ENCODE measurements at places on chromosomes 5 and 9.

DNA sequence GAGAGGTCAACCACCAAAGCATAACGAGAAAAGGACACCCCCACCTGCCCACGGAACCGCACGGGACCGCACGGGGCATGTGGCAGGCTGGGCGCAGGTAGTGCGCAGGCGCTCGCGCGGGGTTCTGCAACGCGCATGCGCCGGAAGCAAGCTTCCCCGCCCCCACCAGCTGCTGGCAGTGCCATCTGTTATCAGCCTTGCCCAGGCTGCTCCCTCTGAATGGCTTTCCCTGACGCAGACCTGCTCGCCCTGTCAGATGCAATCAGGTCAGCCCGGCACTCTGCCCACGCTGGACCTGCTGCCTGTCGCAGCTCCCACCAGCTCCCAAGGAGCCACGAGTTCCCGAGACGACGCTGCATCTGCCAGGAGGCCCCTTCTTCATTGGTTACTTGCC lies 22.8 kb downstream of the PTCH1 start:
- DNase-seq = peak; percentile 41

DNA sequence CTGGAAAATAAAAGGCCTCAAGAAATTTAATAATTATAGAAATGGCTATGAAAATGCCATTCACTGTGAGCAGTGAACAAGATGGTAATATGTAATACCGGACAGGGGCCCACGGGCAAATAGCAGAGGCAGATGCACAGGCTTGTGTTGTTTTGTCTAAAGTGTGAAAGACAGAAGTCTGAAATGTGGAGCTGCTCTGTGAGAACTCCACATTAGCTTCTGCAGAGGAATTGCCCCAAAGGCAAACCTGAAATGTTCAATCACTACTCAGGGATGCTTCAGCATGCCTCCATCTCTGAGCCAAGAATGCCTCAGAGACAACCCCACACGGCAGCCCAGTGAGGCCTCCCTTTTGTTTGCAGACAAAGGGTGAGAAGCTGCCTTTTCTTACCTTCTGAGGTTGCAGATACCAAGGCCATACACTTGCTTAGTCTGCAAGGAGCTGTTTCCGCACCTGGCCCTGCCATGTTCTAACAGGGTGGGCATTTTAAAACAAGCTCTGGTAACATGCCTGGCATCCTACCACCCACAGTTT lies 124.3 kb upstream of the CXCL14 start:
- no peak for DNase-seq

DNA sequence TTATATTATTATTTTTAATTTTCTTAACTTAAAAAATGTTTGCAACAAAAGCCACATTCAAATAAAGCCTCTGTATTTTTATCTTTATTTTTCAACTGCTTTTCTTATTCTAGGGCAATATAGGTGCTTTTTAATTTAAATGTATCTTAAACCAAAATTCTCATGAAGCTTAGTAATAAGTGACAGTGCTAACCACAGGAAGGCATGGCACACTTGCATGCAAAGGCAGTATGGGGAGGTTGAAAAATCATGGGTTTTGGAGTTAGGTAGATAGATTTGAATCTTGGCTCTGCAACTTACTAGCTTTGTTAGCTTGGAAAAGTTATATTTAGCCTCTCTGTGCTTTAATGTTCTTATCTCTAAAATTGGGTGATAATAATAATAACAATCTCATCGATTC lies 458.0 kb downstream of the DMAC1 start:
- DNase-seq = no peak

GRCh38 chr5:159605585-159605984 lies 275.3 kb upstream of the IL12B start:
- no peak for DNase-seq

DNA sequence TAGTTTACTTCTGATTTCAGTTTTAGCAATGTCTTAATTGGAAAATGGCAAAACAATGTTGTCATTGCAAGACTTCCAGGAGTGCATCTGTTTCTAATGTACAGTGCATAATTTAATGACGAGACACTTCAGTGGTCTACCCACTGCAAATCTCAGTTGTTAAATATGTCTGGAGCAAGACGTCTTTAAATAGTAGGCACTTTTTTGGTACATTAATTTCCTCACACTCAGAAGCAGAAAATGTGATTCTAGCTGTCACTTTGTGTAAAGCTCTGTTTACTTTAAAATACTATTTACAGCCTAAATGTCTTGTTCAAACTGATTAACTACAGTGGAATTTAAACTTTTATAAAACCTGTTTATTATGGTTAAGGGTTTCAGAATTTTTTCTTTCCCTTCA lies 815.5 kb downstream of the TLE1 start:
- no peak for DNase-seq

- DNase-seq = no peak
Measured at GRCh38 chr9:136019041-136019680, 58.0 kb upstream of the UBAC1 start.

GRCh38 chr5:38719916-38720315 lies 125.9 kb upstream of the OSMR start:
- DNase-seq = no peak

DNA sequence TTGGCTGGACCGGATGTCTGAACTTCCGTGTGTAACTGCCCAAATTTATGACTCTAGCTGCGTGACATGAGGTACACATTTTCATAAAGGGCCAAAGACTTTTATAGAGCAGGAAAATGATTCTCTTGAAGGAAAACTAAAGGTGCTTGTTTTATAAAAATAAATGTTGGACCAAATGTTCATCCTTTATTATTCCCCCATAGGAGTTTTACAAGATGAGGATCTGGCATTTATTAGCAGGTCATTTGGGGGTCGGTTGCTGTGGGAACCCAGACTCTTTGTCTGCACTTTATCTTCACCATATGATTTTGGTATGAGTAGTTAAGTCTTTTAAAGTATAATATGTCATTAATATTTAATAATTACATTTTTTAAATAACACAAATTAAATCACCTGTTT lies 571.2 kb downstream of the EFNA5 start:
- no peak for DNase-seq

GRCh38 chr9:114487607-114488300 lies 17.5 kb downstream of the WHRN start:
- peak; percentile 62 for DNase-seq

DNA sequence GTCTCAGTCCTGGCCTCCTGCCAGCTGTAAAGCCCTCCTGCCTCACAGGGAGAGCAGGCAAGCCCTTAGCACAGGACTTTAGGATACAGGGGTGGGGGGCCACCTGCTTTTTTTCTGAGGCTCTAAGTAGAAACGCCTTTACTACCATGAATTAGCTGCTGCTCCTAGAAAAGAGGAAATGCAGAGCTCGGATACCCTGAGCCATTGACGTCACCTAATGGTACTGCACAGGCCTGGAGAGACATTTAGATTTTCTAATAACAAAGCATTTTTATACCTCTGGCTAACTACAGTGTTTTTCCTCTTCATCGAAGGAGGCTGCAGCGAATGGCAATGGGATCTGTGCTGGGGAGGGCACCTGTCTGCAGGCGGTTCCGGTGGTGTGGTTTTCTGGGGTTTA lies 137.0 kb downstream of the WDR41 start:
- DNase-seq = no peak

GRCh38 chr5:11146171-11146570 lies 385.1 kb upstream of the DAP start:
- DNase-seq = no peak

- DNase-seq = no peak
Measured at GRCh38 chr5:89133975-89134374, 251.0 kb upstream of the MEF2C start.

DNA sequence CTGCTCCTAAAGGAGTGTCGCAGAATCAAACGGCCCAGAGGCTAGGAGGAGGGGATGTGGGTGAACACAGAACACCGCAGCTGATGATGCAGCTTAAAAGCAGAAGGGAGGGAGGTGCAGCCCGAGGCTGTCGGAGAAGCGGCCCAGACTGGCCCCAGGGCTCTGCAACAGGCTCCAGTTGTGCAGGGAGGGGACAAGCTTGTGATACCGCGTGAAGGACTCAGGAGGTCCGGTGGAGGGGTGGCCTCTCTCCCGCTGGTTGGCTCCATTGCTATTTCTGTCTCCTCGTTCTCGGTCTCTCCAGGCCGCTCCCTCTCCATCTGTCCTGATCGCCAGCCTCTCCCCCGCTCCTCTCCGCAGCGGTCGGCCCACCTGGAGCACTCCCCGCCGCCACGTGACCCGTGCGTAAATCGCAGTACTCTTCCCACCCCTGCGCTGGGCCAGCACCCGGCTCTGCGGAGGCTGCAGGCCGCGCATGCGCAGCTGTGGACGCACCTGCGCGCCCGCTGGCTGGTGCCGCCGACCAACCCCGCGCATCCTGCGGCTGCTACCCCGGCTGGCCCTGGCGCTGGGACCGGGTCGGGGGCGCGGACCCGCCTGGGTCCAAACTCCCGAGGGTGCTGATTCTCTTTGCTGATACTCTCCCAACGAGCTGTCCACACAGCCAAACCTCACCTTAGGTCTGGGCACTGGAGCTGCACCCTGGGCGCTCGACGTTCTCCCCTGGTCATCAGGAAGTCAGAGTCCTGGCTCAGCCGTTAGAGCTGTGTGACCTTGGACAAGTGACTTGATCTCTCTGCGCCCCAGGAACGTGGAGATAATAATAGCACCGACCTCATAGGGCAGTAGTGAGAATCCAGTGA lies 3.7 kb upstream of the STXBP1 start:
- DNase-seq = peak; percentile 68

DNA sequence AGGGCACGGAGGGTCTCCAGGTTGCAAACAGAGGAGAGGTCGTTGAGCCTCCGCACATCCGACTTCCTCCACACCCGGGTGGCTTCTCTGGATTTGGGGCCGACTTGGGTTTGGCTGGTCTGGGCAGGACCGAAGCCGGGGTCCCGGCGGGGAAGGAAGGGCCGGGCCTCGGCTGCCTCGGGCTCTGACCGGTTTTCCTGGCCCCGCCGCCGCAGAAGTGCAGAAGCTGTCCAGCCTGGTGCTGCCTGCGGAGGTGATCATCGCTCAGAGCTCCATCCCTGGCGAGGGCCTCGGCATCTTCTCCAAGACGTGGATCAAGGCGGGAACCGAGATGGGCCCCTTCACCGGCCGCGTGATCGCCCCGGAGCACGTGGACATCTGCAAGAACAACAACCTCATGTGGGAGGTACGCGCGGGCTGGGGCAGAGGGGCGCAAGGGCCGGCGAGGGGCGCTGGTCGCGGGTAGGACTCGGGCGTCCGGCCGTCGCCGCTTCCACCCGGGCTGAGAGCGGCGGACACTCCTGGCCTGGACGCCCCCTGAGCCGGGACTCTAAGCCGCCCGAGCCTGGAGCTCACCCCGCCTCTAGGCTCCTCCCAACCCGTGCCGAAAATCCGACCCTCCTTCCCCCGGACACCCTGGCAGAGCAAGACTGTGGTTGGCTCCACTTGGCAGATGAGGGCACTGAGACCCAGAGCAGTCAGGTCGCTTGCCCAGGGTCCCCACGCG lies 2.2 kb downstream of the PRDM12 start:
- DNase-seq = no peak

- no peak for DNase-seq
Measured at GRCh38 chr5:64519263-64519662, 13.4 kb downstream of the RGS7BP start.

DNA sequence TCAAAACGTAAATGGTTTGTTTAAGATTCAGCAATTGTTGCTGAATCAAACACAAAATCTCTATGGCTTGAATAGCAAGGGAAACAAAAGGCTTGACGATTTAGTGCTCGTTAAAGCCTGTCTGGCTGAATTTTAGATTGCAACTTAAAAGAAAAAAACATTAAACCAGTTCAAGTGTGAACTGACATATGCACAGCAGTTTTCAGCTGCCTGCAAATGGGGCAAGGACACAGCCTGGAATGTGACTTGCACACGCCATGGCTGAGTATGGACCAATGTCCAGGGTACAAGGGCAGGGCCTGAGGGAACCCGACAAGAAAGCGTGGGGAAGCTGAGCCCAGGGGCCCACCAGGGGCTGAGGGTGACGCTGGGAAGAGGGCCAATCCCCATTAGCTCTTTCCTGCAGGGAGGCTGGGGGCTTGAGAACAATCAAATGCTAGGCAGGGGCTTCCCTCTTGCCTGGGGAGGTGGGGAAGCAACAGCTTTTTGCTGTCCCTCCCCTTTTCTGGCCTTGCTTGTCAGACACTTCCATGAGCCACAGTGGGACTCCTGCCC lies 89.6 kb upstream of the LRRTM2 start:
- DNase-seq = no peak

- no peak for DNase-seq
Measured at GRCh38 chr5:96716007-96716406, 53.8 kb downstream of the CAST start.

DNA sequence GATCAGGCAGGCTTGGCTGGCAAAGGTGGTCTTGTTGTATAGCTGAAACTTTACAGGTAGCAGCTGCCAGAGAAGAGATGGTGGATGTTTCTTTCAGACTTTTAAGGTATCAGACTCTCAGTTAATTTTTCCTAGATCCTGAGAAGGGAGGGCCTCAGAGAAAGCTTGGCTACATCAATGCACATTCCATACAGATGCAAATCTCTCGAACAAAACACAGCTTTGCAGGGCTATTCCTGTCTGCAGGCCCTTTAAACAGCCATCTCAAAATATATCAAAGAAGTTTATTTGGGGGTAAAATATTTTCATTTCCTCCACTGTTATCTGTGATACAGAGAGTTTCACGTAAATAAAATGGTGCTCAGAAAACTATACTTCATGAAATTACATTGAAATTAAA lies 1584.4 kb downstream of the EFNA5 start:
- no peak for DNase-seq

- no peak for DNase-seq
Measured at GRCh38 chr5:135705941-135706466, 127.2 kb upstream of the CXCL14 start.

DNA sequence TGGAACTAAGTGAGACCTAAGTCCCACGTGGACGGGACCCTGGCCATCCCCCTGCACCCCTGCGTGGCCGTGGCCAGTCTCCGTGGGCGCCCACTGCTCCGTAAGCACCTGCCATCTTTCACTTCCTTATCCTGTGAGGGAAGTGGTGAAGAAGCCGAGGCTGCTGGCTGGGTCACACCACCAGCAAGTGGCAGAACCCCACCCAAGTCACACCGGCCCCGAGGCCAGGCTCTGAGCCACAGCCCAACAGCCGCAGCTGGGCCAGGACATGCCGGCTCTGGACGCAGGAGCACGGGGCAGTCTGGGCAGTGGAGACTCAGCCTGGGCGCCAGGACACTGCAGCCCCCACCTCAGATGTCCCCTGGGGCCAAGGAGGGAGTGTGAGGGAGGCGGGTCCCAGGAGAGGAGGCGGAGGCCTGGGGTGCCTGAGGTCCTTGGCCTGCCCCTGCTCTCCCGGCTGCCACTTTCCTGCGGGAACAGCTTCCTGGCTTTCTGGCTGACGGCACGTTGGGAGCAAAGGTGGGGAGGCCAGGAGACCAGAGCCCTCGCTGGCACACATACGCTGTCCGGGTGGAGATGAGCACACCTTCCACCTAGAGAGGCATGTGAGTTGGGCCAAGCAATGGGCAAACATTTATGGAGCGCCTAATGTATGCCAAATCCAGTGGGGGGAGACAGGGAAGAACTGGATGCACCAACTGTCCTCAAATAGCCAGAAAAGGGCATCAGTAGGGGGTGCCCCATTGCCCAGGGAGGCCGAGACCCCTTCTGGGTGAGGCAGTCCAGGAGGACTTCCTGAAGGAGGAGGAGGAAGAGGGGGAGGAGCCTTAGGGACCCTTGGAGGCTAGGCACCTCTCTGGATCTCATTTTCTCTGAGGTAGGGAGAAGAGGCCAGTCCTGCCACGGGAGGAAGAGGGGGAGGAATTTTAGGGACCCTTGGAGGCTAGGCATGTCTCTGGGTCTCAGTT lies 43.9 kb upstream of the EGFL7 start:
- no peak for DNase-seq

GRCh38 chr5:31987985-31988710 lies 186.0 kb downstream of the GOLPH3 start:
- DNase-seq = no peak

- DNase-seq = no peak
Measured at GRCh38 chr9:118170032-118170955, 466.1 kb downstream of the TLR4 start.
